Amniotic stem cell (primary cell): ENCODE measurements at places on chromosomes 5 and 9.

- DNase-seq: no peak
Measured at GRCh38 chr5:12920527-12920926, 1016.3 kb upstream of the CTNND2 start.

DNA sequence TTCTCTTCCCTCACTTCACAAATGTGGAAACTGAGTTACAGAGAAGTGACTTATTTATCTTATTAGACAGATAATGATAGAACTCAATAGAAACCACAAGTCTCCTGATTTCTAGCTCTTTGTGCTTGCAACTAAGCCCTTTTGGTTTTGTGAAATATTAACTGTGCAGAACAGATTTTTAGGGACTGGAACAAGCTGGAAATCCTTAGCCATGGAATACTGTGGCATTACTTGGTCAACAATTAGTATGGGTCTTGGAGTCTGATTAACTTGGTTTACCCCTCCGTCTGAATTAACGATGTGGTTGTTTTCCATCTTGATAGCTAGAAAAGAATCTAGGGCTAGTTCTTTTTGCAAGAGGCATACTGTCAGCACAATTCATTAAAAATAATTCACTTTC is 584 bp upstream of the KLF9 start:
- DNase-seq: no peak

DNA sequence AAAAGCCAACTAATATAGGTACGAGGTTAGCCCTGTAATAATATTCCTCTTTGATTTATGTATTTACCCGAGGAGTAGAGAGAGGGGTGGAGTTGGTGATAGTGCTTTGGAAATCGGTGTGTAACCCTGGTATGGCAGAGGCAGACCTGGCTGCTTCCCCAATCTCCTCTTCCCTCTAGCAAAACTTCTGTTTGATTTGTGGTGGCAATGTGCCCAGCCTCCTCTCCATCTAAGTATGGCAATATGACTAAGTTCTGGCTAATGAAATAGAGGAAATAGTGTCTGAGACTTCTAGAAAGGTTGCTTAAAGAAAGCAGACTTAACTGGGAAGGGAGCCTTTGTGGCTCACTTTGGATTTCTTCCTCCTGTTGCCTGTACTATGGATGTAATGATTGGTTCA is 491.1 kb downstream of the ENC1 start:
- DNase-seq: no peak

DNA sequence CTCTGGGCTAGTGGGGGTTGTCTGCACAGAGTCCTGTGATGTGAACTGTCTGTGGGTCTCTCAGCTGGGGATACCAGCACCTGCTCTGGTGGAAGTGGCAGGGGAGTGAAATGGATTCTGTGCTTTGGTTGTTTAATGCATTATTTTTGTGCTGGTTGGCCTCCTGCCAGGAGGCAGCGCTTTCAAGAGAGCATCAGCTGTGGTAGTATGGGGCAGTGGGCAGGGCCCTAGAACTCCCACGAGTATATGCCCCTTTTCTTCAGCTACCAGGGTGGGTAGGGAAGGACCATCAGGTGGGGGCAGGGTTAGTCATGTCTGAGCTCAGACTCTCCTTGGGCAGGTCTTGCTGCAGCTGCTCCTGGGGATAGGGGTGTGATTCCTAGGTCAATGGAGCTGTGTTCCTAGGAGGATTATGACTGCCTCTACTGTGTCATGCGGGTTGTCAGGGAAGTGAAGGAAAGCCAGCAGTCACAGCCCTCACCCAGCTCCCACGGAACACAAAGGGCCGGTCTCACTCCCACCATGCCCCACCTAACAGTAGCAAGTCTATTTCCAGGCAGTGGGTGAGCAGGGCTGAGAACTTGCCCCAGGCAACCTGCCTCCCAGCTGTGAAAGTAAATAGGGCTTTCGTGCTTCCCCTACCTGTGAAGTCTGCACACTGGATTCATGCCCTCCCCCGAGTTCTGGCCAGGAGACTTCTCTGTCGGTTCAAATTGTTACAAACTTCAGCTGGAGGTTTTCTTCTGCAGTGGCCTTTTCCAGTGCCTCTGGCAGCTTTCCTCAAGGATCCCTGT is 25.7 kb upstream of the FAM81B start:
- no peak for DNase-seq

GRCh38 chr9:120379611-120380010 is 200.4 kb downstream of the CDK5RAP2 start:
- DNase-seq: no peak

DNA sequence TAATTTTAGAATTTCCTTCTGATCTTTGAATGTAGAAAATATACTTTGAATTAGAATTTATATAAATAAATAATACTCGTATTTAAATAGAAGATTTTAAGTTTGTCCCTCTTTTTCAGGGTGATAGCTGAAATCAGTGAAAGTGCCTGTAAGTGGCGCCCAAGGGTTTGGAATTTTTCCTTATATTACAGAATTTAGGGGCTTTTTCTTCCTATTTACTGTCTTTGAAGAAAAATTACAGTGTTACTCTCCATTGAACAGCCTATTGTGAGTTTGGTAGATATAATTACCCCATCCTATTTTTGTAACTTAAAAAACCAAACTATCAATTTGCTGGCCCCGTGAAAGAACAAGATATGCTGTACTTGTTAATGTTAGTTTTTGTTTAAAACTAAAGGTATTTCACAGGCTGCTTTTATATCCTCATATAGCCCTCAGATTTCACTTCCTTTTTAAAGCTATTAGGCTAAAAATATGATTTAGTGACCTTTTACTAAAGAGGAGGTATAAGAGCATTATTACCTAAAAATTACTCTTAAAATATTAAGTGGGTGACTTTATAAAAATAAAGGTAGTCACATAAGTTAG is 3.2 kb downstream of the MAP3K1 start:
- no peak for DNase-seq

- peak; percentile 86 for DNase-seq
Measured at GRCh38 chr9:110141227-110141793, 66.6 kb downstream of the C9orf152 start.

DNA sequence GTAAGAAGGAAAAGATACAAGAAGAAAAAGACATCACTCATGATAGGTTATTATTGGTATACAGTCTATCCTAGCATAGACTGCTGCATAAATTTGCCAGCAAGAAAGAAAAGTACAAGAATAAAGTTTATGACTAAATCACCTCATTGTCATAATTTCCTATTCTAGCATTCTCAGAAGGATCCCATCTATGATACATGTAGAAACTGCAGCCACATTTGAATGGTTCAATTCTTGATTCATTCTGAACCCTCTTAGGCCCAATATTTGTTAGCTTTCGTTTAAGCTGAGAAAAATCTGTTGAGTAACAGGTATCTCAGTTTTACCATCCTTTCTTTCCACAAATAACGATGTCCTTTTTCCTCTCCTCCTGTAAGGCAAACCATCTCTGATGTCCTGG is 21.2 kb downstream of the INVS start:
- no peak for DNase-seq

DNA sequence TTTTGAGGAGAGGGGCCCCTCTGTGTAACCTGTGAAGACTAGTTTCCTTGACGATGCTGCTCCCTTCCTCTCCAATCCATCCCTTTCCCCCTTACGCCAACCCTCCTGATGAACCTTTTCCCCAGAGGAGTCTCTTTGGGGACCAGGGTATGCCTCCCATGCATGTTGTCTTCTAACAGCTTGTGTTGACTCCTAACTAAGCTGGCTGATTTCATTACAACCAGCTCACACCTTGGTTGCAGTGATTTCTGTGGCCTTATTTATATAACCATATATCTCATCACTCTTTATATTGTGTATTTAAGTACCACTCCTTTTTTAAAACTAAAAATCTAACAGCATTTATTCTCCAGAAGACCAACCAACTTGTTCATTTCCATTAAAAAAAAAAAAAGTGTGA is 42.5 kb downstream of the SFXN1 start:
- no peak for DNase-seq

- DNase-seq: no peak
Measured at GRCh38 chr5:62762503-62762902, 183.9 kb downstream of the LRRC70 start.

GRCh38 chr9:13070612-13071595 is 208.6 kb downstream of the MPDZ start:
- DNase-seq: no peak

- no peak for DNase-seq
Measured at GRCh38 chr5:116494784-116495450, 79.7 kb downstream of the SEMA6A start.

GRCh38 chr5:128082551-128083032 is 974 bp upstream of the SLC12A2 start:
- DNase-seq: no peak

- DNase-seq: no peak
Measured at GRCh38 chr9:33795281-33795680, at the start of gene PRSS3. PRSS3 (plus strand) TSS chr9:33795561; CDS start chr9:33795574, 13 bp downstream.

GRCh38 chr5:39102684-39103155 is 28.5 kb upstream of the RICTOR start:
- DNase-seq: no peak

DNA sequence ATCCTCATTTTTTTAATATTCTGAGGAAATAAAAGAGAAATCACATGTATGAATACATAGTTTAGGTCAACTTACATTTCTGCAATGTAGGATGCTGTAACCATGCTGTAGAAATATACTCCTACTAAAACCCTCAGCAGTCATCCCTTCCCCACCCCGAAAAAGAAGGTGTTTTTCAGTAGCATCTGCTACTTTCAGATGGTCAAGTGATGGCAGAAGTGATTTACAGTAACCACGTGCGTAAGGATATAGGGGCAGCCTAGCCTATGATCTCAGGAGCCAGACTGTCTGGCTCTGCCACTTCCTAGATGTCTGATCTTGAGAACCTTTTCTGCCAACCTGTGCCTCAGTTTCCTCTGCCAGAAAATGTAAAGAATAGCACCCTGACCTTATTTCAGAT is 26.0 kb upstream of the SYK start:
- DNase-seq: no peak

DNA sequence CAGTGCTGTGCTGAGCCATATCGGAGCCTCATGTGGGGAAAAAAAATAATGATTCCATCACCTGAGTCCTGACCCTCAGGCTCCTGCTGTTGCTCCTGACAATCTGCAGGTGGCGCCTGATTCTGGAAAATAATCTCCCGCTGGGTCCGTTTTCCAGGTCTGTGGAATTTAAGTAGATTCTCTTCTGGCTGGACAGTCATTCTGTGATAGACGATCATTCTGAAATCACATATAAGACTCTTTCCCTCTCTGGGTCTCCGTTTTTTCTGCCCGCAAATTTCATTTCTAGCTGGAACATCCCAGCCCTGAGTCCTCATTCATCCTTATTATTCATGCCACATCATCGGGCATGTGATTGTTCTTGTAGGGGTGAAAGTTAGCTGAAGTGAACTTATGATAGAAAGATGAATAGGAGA is 22.1 kb upstream of the STXBP1 start:
- peak; percentile 72 for DNase-seq

GRCh38 chr5:155786108-155786507 is 540.9 kb upstream of the SGCD start:
- no peak for DNase-seq

GRCh38 chr5:150129454-150129812 is 26.2 kb downstream of the PDGFRB start:
- no peak for DNase-seq

GRCh38 chr9:73810585-73811215 is 659.0 kb downstream of the ANXA1 start:
- no peak for DNase-seq

DNA sequence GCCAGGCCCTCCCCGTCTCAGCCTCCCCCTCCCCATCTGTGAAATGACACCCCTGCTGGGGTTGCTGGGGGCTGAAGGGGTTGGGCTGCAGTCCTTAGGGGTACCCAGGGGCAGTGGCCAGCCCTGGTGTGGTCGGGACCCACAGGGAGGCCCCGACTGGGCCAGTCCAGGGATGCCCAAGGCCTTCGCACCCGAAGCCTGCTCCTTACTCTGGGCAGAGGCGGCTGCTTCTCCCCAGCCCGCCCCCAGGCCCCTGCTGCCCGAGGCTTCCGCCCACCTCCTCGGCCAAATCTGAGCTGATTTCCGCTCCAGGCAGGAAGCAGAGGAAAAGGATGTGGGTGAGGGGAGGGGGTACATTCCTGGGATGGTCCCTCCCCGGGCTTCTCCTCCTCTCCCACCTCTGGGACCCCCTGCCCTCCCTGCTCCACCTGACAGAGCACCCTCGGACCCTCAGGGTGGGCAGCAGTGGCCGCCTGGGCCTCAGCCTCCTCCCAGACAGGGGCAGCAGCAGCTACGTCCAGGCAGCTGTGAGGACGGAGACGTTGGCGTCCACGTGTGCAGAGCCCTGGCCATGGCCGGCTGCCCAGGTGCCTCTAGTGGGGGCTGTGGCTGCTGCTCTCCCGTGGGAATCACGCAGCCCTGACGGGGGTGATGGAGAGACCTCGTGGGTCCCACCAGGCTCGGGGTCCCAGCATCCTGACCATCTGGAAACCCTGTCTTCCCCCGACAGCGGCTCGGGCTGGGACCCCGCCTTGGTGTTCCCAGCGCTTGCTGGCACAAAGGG is 4.2 kb upstream of the NRARP start:
- DNase-seq: no peak

GRCh38 chr5:89710006-89710405 is 699.5 kb downstream of the CETN3 start:
- DNase-seq: no peak

DNA sequence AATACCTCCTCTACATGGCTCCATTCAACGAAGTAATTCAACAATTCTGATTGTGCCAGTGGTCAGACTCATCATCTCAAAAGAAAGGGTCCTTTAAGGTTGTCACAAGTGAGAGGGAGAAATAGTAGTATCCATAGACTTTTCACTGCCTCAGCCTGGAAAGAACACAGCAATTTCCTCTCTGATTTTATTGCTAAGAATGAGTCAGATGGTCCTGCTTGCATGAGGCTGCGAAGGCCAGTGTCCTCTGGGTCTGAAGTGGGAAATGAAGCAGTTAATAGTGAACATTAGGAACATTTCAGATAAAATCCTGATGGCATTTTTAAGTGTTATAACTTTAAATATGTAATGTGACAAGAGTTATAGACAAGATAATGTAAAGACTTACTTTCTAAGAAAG is 979.0 kb downstream of the EFNA5 start:
- DNase-seq: no peak

DNA sequence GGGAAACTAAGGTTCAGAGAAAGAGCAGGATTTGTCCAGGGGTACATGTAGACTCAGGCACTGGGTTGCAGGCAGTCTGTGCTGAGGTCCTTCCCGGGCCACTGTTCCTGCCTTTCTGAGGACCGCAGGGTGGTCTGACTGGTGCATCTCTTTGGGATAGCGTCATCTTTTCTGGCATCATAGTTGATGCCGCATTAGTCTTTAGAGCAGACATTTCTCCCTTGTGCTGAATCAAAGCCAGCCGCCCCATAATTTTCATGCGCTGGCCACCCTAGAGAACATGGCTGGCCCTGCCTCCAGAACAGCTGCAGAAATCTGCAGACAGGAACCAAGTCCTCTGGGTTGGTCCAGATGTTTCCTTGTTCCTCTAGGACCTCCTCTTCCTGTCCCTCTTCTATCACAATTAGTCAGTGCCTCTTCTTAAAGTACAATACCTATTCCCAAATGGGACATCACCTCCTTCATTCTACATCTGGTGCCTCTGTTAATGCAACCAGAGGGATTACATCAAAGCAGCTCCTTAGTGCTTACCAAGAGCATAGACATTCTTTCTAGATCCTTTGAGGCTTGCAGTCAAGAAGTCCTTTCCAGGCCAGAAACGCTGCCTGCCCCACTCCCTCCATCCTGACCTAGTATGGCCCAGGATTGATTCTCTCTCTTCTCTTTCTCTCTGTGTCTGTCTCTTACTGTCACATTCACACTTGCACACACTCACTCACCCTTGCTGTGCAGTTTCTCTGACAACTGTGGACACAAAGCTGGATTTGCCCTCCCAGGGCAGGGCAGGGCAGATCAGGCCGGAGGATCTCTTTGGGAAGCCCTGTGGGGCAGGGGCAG is 42.0 kb upstream of the ORM1 start:
- DNase-seq: no peak

- DNase-seq: no peak
Measured at GRCh38 chr5:13536933-13537332, 407.6 kb downstream of the DNAH5 start.
